T-cell (primary cell): ENCODE measurements at places on chromosomes 1 and 21.

DNA sequence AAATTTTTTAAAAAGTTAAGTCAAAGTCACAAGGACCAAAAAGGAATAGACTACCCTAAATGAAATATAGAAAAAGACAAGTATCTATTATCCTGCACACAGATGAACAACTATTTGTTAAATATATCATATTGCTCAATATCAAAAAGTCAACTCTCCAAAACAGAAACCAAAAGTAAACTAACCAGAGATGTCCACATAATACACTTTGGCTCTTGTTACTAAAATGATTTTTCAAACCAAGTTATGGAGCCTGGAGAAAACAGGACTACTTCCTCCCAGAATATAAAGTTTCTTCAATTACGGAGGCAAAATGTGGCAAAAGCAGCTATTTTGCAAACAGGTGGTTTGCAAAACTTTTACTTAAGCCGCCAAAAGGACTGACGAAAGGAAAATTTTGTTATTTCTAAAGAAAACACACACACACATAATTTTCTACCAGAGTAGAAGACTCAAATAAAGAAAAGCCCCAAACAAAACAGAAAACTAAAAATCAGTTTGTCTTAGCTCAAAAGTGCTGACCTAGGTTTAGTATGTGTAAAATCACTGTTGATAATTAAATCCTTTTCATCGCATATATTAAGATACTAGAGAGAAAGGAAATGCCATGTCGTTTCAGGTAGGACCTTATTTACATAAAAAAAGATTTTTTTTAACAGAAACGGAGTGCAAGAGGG lies 1.1 kb downstream of the DPYD start:
- peak overlapping the region; percentile 43 for H3K27ac ChIP-seq
- no peaks in the 10 kb centered on the region for H3K36me3 ChIP-seq
- H3K4me3 ChIP-seq: peak overlapping the region; percentile 63
- no peak for DNase-seq
- no peaks in the 10 kb centered on the region for H3K27me3 ChIP-seq

- peaks cover 2% of the 10 kb centered on the region for H3K27me3 ChIP-seq
- no peak overlapping the region for H3K27ac ChIP-seq
- peaks cover 17% of the 10 kb centered on the region for H3K4me1 ChIP-seq
- DNase-seq: no peak
- no peaks in the 10 kb centered on the region for H3K36me3 ChIP-seq
These were observed 4.4 kb upstream of the IFI6 start for GRCh38 chr1:27676410-27676809.

DNA sequence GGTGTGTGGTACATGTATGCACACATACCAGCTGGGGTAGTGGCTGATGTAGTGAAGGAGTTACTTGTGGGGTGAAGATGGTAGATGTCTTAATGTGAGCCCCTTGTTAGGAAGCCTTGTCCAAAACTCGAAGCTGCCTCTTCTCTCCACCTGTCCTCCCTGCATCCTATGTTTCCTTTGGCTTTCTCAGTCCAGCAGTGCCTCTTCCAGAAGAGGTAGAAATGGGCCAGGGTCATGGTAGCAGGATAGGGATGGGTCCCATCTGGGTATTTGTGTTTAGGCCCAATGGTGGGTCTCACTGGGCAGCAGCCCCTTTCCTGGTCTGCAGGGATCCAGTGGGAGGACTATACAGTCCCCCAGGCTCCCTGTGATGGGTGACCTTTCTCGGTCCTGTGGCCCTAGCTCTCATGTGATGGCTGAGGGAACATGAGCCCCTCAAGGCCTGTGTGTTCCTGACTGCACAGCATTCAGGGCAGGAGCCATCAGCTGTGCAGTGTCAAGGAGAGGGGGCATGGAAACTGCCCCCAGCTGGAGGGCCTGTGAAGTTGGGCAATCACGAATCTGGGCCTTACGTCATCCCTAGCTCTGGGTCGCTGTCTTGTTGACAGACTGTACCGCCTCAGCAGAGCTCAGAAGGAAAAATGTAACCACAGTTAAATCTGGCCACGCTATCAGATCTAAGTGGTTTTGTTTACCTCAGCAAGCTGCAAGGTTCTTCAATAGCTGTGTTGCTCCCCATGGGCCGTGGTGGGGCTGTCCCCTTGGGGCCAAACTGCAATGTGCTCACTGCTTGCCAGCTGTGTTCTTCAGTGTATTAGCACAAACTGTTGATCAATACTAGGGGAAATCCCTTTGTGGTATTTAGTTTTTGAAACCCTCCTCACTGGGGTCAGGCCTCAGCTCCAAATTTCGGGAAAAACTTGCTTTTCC lies 82.7 kb downstream of the NOS1AP start:
- H3K36me3 ChIP-seq: no peaks in the 10 kb centered on the region
- no peak overlapping the region for H3K4me3 ChIP-seq
- DNase-seq: no peak
- no peak overlapping the region for H3K27ac ChIP-seq
- no peaks in the 10 kb centered on the region for H3K27me3 ChIP-seq
- no peaks in the 10 kb centered on the region for H3K4me1 ChIP-seq

DNA sequence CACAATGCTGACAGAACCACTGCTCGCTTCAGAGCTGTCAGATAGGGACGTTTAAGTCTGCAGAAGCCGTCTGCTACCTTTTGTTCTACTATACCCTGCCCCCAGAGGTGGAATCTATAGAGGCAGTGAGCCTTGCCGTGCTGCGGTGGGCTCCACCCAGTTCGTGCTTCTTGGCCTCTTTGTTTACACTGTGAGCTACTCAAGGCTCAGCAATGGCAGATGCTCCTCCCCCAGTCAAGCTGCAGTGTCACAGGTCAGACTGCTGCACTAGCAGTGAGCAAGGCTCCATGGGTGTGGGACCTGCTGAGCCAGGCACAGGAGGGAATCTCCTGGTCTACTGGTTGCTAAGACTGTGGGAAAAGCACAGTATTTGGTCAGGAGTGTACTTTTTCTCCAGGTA lies 47.1 kb downstream of the LEPR start:
- no peak overlapping the region for H3K4me3 ChIP-seq
- H3K27me3 ChIP-seq: peaks cover 4% of the 10 kb centered on the region
- H3K27ac ChIP-seq: no peak overlapping the region
- no peaks in the 10 kb centered on the region for H3K36me3 ChIP-seq
- no peak for DNase-seq

DNA sequence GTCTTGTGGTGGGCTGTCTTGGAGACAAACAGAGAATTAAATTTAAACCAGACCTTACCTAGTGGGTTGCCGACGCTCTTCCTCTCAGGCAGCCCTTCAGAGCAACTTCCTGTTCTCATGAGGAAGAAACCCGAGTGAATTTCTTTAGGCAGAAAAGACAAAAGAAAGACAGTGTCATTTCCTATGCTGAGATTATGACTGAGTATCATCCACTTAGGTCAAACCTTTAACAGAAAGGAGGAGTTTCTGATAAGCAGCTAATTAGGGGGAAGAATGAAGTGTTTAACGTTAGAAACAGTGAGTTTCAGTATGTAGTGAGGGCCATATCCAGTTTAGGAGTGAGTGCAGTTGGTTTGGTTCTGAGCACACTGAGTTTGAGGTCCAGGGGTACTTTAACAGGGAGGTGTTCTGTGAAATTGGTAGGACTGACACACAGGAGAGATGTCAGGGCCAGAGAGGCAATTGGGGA lies 38.7 kb downstream of the FASLG start:
- no peaks in the 10 kb centered on the region for H3K36me3 ChIP-seq
- no peak overlapping the region for H3K4me3 ChIP-seq
- no peaks in the 10 kb centered on the region for H3K27me3 ChIP-seq
- peak; percentile 27 for DNase-seq
- peaks cover 49% of the 10 kb centered on the region for H3K4me1 ChIP-seq

DNA sequence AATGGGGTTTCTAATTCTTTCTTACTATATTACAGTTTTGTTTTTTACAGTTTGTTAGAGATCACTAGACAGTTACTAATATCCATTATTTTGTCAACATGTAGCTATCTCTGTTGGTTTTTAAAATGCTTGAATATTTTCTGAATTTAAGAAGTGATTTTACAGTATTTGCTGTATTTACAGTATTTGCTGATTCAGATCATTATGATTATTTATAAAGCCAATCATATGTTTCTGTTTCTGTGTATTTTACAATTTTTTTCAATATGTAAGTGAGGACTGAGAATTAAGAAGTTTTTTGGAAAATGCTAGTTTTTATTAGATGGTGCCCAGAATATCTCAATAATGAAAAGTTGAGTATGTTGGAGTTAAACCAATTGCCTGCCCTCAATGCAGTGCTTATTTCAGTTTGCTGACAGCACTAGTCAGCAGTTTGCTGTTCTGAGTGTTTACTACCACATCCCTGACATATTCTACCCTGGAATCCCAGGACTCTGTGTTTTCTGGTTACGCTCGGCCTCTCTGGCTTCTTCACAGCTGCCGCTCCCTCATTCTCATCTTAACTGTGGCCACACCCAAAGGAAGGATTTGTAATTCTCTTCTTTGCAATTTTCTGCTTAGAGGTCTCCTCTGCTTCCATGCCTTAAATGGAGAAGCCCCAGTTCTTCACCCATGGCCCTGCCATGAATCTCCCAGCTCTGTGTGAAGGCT lies 68.0 kb upstream of the BACH1 start:
- H3K36me3 ChIP-seq: no peaks in the 10 kb centered on the region
- H3K4me3 ChIP-seq: no peak overlapping the region
- no peak overlapping the region for H3K27ac ChIP-seq
- no peaks in the 10 kb centered on the region for H3K4me1 ChIP-seq
- H3K27me3 ChIP-seq: no peaks in the 10 kb centered on the region

DNA sequence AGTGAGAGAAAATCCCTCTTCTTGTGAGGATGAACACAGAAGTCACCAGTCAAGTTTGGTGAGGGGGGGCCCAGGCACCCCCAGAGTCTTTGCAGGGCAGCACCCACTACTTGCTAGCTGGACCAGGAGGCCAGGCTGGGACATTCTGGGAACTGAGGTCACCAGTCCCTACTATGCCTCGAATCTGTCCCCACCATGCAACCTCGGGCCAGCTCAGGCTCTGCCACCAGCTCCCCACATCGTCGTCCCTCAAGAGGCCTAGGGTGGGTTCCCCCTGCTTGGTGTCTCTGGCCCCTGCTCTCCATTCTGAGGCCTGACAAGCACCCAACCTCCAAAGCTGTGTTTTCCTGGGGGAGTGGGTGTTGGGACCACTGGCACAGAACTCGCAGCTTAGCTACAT lies 22.2 kb upstream of the ZNF678 start:
- no peaks in the 10 kb centered on the region for H3K4me1 ChIP-seq
- no peak overlapping the region for H3K4me3 ChIP-seq
- no peak overlapping the region for H3K27ac ChIP-seq
- DNase-seq: no peak
- peaks cover 7% of the 10 kb centered on the region for H3K27me3 ChIP-seq

DNA sequence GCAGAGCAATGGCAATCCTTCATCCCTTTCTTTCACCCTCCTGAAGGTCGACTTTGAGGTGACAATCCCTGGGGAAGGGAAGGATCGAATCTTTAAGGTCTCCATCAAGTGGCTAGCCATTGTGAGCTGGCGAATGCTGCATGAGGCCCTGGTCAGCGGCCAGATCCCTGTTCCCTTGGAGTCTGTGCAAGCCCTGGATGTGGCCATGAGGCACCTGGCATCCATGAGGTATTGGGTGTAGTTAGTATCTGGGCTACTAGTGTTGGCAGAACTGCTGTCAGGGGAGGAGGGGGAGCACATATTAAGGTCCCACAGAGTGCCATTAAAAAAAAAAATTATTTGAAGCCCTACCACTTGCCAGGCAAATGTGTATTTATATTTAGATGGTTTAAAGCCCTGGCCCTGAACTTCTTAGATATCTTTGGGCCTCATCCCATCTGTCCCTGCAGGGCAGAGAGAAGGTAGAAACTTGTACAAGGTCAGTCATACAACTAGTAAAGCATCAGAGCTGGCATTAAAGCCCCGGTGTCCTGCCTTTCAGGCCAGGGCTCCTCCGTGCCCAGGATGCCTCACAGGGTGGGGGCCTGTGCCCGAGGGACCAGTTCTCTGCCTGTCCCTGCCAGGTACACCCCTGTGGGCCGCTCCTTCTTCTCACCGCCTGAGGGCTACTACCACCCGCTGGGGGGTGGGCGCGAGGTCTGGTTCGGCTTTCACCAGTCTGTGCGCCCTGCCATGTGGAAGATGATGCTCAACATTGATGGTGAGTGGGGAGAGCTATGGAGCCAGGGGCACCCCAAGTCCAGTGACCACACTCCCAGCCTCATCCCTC lies 10.3 kb downstream of the AGO1 start:
- H3K27ac ChIP-seq: no peak overlapping the region
- H3K4me3 ChIP-seq: no peak overlapping the region
- H3K4me1 ChIP-seq: no peaks in the 10 kb centered on the region
- no peak for DNase-seq

GRCh38 chr1:242670019-242670418 lies 145.5 kb upstream of the PLD5 start:
- H3K4me3 ChIP-seq: no peak overlapping the region
- H3K36me3 ChIP-seq: no peaks in the 10 kb centered on the region
- DNase-seq: no peak
- no peak overlapping the region for H3K27ac ChIP-seq

- H3K27me3 ChIP-seq: no peaks in the 10 kb centered on the region
- H3K4me1 ChIP-seq: no peaks in the 10 kb centered on the region
- no peak for DNase-seq
- H3K4me3 ChIP-seq: no peak overlapping the region
These were observed 50.5 kb downstream of the CNN3 start for GRCh38 chr1:94876362-94876761.

DNA sequence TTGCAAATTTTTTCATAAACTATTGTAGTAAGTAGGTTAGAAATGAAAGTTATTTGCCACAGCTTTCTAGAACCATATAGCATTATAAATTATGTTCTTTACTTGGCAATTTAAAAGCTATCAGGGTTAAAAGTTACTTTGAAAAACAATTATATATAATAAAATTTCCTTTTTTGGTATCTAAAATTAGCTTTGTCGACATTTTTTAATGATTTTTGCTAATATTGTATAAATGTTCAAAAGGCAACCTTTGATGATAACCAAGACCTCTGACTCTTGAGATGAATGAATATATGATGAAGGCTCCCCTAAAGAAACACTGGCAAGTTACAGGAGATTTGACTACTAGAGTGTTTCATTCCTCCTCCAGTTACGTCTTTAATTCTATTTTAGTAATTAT lies 121.2 kb downstream of the CDC42BPA start:
- DNase-seq: no peak
- H3K36me3 ChIP-seq: no peaks in the 10 kb centered on the region
- H3K27ac ChIP-seq: no peak overlapping the region
- peaks cover 9% of the 10 kb centered on the region for H3K27me3 ChIP-seq

- no peak overlapping the region for H3K27ac ChIP-seq
- H3K4me1 ChIP-seq: no peaks in the 10 kb centered on the region
- no peak overlapping the region for H3K4me3 ChIP-seq
- H3K36me3 ChIP-seq: no peaks in the 10 kb centered on the region
- H3K27me3 ChIP-seq: no peaks in the 10 kb centered on the region
These were observed 239.0 kb downstream of the USH2A start for GRCh38 chr1:216184126-216184680.

- H3K36me3 ChIP-seq: no peaks in the 10 kb centered on the region
- DNase-seq: no peak
- no peak overlapping the region for H3K27ac ChIP-seq
- H3K4me3 ChIP-seq: no peak overlapping the region
These were observed 43.4 kb downstream of the LRP8 start for GRCh38 chr1:53284224-53285020.
